ENCODE measurements at places on chromosomes 5 and 9. TPM values are rescaled to one million over a fixed set of nuclear protein-coding genes. Genes with fewer than 3 reads are reported as not detected.

Gene PCA3
- total RNA-seq: not detected

Gene IFNK
- total RNA-seq: not detected

DNA sequence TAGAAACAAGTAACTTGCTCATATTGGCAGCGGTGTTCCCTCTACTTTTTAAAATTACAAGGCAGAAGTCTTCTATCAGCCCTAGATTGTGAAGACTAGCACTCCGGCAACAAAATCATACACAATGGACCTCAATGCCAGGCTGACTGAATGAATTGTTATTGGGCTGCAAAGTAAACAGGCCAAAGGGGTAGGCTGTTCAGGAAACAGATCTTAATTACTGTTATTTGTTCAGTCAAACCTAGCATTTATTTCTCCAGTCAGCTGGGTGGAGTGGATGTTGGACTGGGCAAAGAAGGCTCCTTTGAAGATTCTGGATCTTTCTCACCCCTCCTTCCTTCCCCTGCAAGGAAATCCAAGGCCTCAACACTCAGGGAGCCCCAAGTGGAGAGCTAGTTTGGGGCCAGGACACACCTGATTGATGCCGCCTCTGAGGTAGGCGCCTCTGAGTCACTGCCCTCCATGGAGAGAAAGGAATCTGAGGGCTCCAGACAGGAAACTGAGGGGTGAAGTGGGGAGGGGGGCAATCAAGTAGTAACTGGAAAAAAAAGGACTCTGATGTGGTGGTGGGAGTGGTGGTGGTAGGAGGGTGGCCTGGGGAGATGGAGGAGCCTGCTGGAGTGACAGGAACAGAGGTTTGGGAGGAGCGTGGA, 35.5 kb downstream of the SERINC5 start:
- no peak for DNase-seq

DNA sequence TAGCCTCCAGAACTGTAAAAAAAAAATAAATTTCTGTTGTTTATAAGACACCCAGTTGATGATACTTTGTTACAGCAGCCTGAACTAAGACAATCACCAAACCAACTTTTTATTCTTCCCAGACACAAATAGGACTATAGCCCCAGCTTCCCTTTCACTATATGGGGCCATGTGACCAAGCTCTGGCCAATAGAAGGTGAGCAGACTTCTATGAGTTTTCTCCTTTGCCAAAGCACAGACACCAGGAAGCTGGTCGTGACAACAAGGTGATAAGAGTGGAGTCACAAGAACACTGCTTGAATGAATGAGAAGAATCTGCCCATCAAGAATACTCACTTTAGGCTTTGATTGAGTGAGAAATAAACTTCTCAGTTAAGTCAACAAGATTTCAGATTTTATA, 217.7 kb downstream of the DEPDC1B start:
- no peak for DNase-seq

- no peak for DNase-seq
Observed at GRCh38 chr5:69084195-69084594, 9.6 kb upstream of the SLC30A5 start.

DNA sequence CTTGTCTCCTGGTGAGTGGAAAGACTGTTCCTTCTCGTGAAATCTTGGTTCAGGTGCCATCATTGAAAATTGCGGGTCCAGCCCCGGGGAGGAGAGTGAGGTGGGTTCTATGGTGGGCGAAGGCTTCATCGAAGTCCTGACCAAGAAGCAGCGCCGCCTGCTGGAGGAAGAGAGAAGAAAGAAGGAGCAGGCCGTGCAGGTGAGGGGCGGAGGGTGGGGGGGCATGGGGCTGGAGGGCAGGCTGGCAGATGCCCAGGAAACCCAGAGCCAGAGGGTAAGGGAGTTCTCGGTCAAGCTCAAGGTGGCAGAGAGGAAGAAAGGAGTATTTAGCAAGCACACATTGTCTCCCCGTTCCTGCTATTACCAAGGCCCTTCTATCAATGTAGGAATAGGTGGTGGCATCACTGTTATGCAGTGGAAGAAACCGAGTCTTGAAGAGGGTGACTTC, 24.3 kb upstream of the POMT1 start:
- peak; percentile 70 for DNase-seq

DNA sequence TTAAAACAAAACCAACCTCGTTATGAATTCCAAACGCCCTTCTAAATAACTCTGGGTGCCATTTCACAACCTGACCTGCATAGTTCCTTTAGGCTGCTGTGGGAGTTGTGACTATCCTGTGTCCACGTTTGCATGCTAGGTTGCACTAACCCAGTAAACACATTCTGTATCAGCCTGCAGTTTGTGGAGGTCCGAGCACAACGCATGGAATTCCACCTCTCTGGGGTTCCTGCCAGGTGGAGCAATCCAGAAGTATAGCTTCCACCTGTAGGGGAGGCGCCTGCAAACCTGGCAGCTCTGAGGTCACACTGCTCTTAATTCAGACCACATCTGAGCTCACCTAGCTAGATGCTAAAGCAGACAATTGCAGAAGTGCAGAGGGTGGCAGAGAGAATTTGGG, 57.2 kb downstream of the MARCHF3 start:
- DNase-seq: no peak

- no peak for DNase-seq
Observed at GRCh38 chr5:164577742-164578141, 1072.3 kb downstream of the MAT2B start.

DNA sequence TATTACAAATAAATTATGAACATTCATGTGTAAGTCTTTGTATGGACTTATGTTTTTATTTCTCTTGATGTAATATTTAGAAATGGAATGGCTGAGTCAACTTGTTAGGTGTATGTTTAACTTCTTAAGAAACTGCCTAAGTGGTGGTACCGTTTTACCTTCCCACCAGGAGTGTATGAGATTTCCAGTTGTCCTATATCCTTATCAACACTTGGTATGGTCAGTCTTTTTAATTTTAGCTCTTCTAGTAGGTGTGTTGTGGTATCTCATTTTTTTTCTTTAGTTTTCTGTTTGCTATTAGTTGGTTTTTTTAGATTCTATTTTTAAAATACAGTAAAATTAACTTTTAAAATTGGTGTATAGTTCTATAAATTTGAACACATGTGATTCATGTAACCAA, 3.7 kb downstream of the NDUFAF2 start:
- DNase-seq: no peak

- no peak for DNase-seq
Observed at GRCh38 chr9:107288701-107289100, 5.6 kb downstream of the RAD23B start.
